Myocyte (in vitro differentiated cells): ENCODE measurements at places on chromosomes 5 and 9. TPM values are rescaled to one million over a fixed set of nuclear protein-coding genes. Genes with fewer than 3 reads are reported as not detected.

The FAM78A gene
- 6.1 and 7.0 TPM in 2 replicates for total RNA-seq

The BTNL3 gene
- total RNA-seq = 0.21 TPM in 1 of 2 replicates, not detected in the other

The DOCK2 gene
- 0.08 TPM in 1 of 2 replicates, not detected in the other for total RNA-seq

The GABRP gene
- total RNA-seq = not detected in 2 replicates

The CSF1R gene
- not detected in 2 replicates for total RNA-seq

The CACNA1B gene
- 0.05 TPM in 1 of 2 replicates, not detected in the other for total RNA-seq

The TMEM252 gene
- total RNA-seq = not detected in 2 replicates

The NLN gene
- 26.3 and 31.1 TPM in 2 replicates for total RNA-seq

The HRCT1 gene
- total RNA-seq = 0.37 and 1.5 TPM in 2 replicates

GRCh38 chr5:153753645-153754432 is 263.4 kb downstream of the GRIA1 start:
- DNase-seq = no peak

DNA sequence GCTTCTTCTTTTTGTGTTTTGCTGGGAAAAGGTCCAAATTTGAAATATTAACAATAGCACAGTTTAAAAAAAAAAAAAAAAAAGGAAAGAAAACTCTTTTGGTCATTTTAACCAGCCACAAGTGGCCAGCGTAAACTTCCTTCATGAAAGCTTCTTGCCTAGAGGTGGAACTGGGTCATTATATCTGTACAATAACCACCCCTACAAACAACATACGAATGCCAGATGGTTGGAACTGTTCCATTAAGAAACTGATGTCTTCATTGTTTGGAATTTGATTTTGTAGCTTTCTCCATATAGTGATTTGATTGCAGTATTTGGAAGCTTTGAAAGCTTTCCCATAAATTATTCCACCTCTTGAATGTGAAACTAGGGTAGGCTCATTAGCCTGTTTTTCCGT is 18.3 kb upstream of the LPAR1 start:
- no peak for DNase-seq

DNA sequence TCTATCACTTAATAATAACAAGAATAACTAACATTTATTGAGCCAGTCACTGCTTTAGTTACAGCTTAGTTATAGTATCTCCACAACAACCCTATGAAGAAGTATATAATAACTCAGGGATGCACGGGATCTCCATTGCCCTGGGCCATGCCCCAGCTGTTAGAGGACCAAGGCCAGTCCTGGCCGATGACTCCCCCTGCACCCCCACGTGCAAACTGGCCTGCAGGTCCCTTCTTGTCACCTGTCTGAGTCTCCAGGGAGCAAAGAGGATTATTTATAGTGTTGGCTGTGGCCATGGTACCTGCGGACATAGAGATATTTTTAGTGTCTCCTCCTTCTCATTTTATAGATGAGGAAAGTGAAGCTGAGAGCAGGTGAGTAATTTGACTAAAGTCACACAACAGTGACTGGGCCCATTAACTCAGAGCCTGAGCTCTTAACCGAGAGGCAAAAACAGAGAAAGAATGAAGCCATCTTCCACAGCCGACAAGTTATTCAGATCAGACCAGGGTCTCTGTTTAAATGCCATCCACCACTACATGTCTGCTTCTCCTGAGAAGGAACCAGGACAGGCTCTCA is 94.4 kb downstream of the TMEM215 start:
- DNase-seq = no peak

DNA sequence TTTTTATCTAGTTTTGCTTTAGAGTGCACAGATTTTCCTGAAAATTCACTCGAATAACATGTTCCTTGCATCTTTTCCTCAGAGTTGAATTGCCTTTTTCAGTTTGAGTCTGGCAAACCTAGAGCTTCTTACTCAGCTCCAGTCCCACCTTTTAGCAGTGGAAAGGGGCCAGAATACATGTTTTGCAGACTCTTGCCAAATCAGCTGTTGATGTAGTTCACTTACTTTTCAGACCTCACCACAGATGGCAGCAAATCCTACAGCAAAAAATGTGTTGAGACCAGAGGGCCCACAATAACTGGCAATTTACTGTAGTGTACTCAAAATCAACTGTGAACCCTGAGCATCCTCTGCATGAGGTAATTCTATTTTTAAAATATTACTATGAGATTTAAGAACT is 545.2 kb upstream of the ACO1 start:
- peak; percentile 36 for DNase-seq

DNA sequence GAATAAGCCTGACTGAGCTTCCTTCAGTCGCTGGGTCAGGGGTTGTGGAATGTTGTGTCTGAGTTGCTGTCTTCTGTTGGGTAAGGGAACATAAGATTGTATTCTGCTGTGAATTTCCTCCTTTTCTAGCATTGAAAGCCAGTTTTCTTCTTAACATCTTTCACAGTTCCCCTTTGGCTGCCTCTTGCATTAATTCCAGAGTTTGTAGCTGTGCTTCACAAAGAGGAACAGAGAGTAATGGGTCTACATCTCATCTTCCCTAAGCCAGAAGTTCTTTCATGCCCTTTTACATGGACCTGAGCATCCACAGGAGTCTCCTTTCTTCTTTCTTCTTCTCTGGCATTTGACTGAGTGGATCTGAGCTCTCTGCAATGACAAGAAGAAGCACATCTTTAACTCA is 686.8 kb downstream of the KCTD16 start:
- DNase-seq = no peak

- peak; percentile 2 for DNase-seq
Measured at GRCh38 chr5:167244583-167244982, 1046.9 kb upstream of the WWC1 start.

DNA sequence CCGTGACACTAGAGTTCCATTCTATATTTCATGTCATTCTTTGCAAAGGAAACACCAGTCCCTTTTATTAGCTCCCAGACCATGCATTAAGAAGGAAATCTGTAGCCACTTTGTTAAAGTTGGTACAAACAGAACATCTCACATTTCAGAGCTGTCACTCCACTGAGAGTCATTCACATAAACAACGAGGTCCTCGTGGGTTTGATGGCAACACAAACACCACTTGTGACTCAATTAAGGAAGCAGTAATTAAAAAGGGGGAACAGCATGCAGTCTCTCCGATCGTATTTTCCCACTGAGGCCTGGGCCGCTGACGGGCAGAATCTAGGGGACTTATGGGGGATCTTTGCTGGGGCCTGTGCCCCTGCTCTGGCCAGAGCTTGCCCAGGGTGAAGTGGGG is 94.2 kb upstream of the ZNF618 start:
- no peak for DNase-seq

DNA sequence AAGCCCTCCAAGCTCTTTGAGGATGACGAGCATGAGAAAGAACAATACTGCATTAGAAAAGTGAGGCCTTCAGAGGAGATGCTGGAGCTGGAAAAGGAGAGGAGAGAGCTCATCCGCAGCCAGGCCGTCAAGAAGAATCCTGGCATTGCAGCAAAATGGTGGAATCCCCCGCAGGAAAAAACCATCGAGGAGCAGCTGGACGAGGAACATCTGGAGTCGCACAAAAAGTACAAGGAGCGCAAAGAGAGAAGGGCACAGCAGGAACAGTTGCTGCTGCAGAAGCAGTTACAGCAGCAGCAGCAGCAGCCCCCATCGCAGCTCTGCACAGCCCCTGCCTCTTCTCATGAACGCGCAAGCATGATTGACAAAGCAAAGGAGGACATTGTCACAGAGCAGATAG is 71.2 kb downstream of the C9orf152 start:
- no peak for DNase-seq

GRCh38 chr9:5626727-5627634 is 1.9 kb upstream of the RIC1 start:
- DNase-seq = peak; percentile 69

DNA sequence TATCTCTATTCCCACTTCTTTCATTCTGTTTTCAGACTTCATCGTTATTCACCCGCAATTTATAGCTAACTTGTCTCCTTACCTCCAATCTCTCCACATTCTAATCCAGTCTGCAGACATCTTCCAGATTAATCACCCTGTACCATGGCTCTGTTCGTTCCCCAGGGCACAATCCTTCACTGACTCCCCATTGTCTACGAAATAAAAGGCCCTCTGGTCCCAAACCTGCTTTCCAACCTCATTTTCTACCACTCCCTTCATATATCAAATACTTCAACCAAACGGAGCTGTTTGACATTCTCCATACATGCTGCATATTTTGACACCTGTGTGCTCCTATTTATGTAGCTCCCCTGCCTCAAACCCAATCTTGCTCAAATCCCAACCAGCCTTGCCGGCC is 1720.6 kb upstream of the WWC1 start:
- no peak for DNase-seq

- no peak for DNase-seq
Measured at GRCh38 chr5:109788596-109788995, 98.9 kb downstream of the MAN2A1 start.

DNA sequence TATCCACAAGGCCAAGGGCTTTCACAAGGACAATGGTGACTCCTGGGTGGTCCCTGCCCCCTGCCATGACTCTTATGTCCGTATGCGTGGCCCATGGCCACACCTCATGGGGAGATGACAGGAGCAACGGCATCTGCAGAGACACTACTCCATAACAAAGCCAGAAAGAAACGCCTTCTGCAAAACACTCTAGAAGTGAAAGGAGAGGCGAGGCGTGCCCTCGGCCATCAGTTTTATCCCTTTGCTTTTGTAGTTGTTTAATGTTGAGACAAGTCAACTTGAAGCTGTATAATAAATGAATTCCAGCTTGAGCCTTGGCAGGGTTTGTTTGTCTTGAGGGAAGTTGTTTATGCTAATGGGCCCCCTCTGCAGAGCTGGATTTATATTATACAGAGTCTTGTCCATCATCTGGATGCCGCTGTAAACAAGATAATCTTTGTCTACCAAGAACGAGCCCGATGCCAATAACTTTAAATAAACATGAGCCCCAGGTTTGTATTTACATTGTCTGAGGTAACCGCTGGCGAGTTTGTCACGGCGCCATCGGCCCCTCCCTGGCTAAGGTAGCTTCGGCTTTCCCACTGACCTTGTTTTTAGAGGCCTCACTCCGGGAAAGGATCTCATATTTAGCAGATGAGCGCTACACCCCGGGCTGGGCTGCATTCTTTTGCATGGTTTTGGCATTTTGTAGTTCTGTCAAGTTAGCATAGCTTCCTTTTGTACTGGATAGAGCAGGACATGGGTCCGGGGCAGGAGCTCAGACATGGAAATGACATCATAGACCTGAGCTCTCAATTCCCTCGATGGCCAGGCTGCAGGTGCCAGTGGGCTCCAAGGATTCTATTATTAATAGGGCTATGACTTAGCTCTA is 165.3 kb downstream of the ERCC6L2 start:
- peak; percentile 74 for DNase-seq

DNA sequence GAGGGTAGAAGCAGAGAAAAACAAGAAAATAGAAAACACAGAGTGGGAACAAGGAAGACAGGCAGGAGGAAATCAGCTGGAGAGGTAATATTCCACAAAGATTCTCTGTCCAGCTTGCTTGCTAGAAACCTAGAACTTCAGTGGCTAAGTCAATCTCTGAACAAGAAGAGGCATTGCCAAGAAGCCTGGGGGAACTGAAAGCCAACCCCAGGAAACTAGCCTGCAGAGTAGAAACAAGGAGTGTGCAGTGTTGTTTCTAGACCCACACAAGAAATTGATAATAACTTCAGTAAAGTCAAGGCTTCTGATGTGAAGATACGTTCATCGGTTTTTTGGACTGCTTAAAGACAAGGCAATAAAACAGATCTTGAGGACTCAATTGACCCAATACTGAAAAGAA is 234.5 kb upstream of the MAP3K1 start:
- DNase-seq = no peak

DNA sequence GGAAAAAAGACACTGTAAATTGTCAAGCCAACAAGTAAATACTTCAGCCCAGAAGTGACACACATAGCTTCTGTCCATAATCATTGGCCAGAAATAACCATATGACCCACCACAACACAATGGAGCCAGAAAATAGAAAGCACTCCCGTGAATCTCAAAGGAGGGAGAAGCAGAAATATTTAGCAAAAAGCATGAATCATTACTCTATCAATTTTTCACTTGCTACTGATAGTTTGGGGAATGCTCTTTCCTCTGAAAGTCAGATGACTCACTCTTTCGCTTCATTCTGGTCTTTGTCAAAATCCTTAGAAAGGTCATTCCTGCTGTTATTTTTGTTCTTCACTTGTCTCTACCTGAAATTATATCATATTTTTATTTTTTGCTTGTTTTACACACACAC is 312.6 kb downstream of the TMEM232 start:
- peak; percentile 30 for DNase-seq

- DNase-seq = no peak
Measured at GRCh38 chr9:129422032-129422842, 198.7 kb downstream of the C9orf50 start.

DNA sequence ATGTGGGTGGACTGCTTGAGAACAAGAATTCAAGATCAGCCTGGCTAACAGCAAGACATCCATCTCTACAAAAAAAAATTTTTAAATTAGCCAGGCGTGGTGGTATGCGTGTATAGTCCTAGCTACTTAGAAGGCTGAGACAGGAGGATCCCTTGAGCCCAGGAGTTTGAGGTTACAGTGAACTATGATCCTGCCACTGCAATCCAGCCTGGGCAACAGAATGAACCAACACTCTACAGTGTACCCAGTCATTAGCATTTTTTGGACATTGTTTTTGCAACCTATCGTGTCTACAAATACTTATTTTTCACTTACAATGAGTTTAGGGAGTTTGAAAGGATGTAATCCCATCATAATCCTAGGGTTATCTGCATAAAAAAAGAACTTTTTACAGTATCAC is 22.1 kb downstream of the RICTOR start:
- no peak for DNase-seq

DNA sequence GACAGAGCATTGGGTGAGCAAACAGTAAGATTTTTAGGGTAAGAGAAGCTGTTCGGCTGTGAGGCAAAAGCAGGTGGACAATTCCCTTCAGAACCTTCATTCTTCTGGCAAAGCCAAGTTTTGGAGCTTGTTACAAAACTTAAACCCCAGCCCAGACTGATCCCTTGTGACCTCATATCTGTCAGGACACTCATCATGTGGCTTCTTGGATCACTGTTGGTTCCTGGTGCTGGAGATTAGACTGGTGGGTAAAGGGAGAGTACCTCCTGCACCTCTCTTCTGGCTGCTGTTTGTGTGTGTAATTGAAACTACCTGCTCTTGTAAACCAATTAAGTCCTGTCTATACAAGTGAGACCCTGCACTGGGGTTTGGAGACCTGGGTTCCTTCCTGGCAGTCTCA is 21.0 kb downstream of the LARP1 start:
- DNase-seq = no peak

- DNase-seq = no peak
Measured at GRCh38 chr5:31478901-31479300, 53.0 kb downstream of the DROSHA start.

GRCh38 chr9:18821788-18822187 is 211.2 kb downstream of the SAXO1 start:
- peak; percentile 43 for DNase-seq

DNA sequence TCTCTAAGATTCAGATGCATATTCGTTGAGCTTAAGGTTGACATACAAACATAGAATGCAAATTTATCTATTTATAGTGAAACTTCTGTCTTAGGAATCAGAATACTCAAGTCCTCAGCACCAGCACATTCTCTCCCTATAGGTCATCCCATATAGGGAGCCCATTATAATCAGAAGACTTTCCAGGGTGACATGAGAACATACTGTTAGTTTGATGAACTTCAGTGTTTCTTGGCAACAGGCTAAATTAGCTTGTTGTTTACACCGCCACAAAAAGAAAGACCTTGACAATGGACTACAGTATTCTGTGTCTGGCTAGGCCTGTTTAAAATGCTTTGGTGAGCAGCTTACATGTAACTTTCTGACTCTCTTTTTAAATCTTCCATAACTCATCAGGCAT is 104.2 kb downstream of the TAF11L14 start:
- DNase-seq = no peak

GRCh38 chr5:1867114-1867814 is 15.5 kb downstream of the IRX4 start:
- no peak for DNase-seq

- DNase-seq = peak; percentile 54
Measured at GRCh38 chr5:1551426-1552301, 27.9 kb upstream of the LPCAT1 start.

GRCh38 chr9:91530829-91531228 is 107.2 kb upstream of the NFIL3 start:
- no peak for DNase-seq
